Ascending aorta (tissue), 2 donors: ENCODE measurements at places on chromosomes 7 and 10.

GRCh38 chr10:104332243-104333031 lies 5.8 kb downstream of the ITPRIP start:
- peak; percentile 47 for DNase-seq

DNA sequence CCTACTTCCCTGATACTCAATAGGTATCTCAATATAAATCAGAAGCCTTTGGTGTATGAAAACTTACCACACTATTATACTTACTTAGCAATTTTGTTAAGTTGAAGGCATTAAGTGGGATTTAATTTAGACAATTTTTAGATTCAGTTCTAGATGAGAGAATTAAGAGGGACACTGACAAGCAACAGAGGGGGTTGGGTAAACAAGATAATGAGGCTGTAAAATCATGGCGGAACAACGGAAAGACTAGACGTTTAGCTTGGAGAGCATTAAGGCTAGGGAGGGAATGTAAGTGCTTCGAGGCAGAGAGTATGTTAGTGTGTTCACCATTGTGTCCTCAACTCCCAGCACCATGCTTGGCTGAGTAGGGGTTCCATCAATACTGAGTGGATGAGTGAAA lies 71.3 kb downstream of the DENND11 start:
- no peak for DNase-seq

GRCh38 chr7:133727476-133728214 lies 399.5 kb upstream of the LRGUK start:
- DNase-seq: no peak

DNA sequence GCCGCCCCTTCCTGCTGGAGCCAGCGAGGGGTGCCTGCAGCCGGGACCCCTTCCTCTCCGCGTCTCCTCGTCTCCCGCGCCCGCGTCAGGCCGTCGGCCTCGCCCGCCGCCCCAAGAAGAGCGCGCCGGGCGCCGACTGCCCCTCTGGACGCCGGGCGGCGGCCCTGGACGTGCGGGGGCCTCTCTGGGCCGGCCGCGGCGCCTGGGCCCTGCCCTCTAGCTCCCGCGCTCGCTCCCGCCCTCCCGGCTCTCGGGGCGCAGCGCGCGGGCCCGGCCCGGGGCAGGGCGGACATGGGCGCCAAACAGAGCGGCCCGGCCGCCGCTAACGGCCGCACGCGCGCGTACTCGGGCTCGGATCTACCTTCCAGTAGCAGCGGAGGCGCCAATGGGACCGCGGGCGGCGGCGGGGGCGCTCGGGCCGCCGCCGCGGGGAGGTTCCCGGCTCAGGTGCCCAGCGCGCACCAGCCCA lies 704 bp downstream of the ZNRF2 start:
- DNase-seq: no peak

- DNase-seq: peak; percentile 11
These were observed 38.1 kb upstream of the DUSP5 start for GRCh38 chr10:110459600-110459999.

- no peak for DNase-seq
These were observed 28.0 kb upstream of the UMAD1 start for GRCh38 chr7:7612519-7612918.

- no peak for DNase-seq
These were observed 134.7 kb upstream of the AKR1E2 start for GRCh38 chr10:4691301-4691700.

GRCh38 chr7:109259151-109259550 lies 689.5 kb downstream of the DNAJB9 start:
- no peak for DNase-seq

DNA sequence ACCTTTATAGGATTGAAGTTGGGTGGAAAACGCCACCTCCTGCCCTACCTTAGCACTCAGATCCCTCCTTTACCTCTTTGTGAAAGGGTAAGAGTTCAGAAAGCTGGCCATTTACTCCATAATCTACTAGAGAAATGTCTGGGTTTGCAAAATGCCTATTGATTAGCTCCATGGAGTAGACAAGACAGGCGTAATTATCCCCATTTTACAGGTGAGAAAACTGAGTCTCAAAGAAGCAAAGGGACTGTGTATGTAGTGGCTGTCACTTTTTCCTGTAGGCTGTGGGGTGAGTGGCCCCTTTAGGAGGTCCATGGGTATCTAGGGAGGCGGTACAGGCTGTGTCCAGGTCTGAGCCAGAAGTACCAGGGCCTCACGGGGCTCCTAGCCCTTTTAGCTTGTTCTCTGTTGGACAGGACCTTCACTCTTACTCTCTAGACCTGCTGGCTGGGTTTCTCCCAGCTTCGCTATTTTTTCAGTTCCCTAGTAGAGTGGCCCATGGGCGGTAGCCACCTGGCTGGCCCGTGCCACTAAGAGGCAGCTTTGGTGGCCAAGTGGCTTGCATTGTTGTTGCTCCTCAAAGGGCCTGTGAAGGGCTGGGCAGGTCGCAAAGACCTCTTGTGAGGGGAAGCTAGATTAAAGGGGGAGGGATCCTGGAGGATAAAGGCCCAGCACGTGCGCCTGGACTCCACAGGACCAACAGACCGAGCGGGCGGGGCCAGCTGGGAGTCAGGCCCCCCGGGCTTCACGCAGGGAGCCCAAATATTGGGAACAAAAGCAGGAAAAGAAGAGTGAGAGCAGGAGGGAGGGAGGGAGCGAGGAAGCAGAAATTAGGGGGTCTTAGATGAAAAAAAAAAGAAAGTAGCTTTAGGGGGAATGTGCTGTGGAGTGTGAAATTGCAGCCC lies 4.7 kb upstream of the PAX2 start:
- no peak for DNase-seq

- no peak for DNase-seq
These were observed 106.6 kb upstream of the CHST15 start for GRCh38 chr10:124200011-124200410.

DNA sequence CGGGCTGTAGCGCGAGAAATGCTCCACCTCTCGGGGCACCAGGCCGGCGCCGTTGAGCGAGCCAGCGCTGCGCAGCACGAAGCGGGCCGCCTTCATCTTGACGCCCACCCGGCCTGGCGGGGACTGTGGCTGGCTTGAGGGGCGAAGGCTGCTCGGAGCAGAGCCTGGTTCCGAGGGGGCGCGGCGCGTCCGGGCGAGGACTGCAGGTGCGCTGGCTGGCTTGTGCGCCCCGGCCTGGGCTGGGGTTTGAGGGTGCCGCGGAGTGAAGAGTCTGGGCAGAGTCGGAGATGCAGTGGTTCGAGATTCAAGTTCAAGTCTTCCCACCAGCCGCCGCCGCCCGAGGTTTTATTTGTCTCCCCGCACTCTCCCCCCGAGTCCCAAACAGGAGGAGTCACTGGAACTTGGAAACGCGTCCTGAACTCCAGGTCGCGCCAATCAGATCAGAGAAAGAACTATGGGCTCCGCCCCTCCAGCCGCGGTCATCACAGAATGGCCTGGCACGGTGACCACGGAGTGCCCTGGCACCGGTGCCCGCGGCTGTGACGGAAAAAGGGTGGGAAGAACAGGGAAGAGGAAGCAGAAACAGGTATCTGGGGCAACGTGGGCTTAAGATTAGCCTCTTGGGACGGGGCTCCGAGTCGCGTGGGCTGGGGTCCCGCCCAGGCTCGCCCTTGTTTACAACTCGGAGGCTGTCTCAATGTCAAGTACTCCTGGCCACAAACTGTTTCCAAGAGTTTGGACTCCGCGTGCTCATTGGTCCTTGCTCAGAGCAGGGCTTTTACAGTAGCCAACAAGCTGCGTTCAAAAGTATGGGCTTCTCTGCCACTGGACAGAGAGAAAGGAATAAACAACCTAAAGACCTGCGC lies at the start of gene PDK4:
Gene PDK4, minus strand, starts transcription at position 319 of the 866 bp plus-strand sequence. Its CDS starts 223 bp downstream, at position 96.
- peak; percentile 99 for DNase-seq

DNA sequence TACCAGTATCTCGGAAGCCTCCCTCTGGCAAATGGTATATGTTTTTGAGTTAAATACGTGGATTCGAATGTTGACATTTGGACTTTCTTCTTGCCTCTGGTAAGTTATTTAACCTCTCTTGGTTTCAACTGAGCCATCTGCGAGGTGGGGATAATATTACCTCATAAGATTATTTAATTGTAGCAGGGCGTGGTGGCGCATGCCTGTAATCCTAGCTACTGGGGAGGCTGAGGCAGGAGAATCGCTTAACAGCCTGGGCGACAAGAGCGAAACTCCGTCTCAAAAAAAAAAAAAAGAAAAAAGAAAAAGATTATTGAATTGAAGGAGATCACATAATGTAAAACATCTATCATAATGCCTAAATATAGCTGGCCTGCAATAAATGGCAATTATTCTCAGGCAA lies 396 bp upstream of the TAF5 start:
- DNase-seq: no peak

GRCh38 chr7:111301891-111302290 lies 211.0 kb downstream of the LRRN3 start:
- no peak for DNase-seq

DNA sequence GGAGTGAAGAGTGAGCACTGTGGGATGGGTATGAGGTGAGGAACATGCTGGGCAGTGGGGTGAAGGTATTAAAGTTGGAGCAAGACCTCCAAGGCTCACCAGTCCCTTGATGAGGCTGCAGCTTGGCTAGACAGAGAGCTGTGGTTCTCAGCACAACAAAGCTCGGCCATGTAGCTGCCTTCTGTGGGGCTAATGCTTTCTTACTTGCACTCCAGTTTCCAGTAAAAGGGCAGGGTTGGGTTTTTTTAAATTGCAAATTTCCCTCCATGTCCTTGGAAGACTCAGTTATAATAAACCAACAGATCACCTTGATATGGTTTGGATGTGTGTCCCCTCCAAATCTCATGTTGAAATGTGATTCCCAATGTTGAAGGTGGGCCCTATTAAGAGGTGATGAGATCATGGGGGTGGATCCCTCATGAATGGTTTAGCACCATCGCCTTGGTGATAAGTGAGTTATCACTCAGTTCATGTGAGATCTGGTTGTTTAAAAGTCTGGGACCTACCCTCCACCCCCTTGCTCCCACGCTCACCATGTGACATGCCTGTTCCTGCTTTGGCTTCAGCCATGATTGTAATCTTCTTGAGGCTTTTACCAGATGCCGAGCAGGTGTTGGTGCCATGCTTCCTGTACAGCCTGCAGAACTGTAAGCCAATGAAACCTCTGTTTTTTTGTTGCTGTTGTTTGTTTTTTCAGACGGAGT lies 55.9 kb downstream of the ATXN7L1 start:
- no peak for DNase-seq

- DNase-seq: no peak
These were observed 4.4 kb downstream of the SEMA3A start for GRCh38 chr7:84190016-84190705.

DNA sequence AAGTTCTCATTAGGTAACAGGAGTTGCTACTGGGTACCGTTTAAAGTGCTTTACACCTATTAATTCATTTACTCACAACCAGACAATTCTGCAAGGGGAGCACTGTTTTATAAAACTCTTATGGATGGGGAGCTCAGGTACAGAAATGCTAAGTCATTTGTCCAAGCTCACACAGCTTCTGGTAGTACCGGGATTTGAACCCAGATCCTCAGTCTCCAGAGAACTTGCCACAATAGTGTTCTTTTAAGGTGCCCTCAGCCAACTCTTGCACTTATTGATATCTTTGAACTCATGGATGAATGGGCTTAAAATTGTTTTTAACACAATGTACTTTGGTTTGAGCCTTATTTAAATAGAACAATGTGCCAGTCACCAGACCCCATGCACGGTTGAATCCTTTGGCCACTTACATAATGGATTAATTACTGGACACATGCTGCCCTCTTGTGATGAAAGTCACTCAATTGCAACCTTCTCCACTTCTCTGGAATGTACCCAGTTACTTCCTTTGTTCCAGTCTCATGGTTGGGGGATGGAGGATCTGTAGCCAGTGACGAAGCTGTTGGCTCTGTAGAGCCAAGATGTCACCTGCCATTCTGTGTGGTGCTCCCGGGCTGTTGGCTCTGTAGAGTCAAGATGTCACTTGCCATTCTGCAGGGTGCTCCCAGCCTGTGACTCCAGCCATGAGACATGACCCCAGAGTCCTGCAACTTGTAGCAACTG lies 65.6 kb downstream of the NOD1 start:
- DNase-seq: no peak

- DNase-seq: no peak
These were observed 73.8 kb downstream of the LSMEM1 start for GRCh38 chr7:112554591-112554990.

- no peak for DNase-seq
These were observed 891.1 kb upstream of the GHITM start for GRCh38 chr10:83248106-83248631.

GRCh38 chr7:43756368-43757072 lies 2.0 kb upstream of the BLVRA start:
- DNase-seq: no peak

- DNase-seq: no peak
These were observed 807.4 kb downstream of the TNS3 start for GRCh38 chr7:46774515-46774914.

DNA sequence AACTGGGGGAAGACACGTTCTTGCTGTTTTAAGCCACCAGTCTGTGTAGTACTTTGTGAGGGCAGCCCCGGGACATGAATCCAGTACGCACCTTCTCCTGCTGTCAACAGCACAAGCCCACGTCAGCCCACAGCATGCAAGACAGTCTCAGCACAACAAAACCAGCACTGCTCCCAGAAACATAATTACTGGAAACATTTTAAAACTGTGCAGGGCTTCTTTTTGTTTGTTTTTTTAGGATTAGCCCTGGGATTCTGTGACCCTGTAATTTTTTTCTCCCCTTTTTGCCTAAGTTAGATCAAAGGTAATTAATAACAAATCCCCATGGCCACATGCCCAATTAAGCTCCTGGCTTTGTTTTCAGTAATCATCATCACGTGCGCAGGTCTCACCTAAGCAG lies 87.5 kb downstream of the VOPP1 start:
- DNase-seq: no peak

- DNase-seq: peak; percentile 71
These were observed 60.8 kb upstream of the PPIF start for GRCh38 chr10:79286318-79286951.

DNA sequence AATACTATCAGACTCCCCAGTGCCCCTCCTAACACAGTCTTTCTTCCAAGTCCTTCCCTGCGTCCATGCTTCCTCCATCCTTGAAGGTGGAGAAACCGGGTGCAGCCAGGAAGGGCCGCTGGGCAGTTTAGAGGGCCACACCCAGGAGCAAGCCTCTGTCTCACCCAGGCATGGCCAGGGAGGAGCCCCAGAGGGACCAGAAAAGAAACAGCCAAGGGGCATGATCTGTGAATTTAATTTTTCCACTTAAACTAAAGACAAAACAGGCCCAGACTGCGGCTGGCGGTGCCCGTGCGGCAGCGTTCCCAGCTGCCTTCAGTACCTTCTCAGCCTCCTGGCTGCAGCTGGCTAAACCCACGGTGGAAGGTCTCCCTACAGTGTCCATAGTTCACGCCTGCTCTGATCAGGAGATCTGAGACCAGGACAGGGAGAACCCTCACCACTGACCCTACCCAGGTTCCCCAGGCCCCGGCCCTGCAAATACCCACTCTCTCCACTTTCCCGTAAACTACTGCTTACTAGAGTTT lies 12.9 kb downstream of the UNCX start:
- no peak for DNase-seq

- no peak for DNase-seq
These were observed 129.4 kb downstream of the PLPP4 start for GRCh38 chr10:120586471-120586872.

GRCh38 chr7:30322271-30323005 lies 38.0 kb downstream of the ZNRF2 start:
- DNase-seq: no peak
